Gastrocnemius medialis (tissue), 4 donors: ENCODE measurements at places on chromosomes 2 and 18. TPM values are rescaled to one million over a fixed set of nuclear protein-coding genes. Genes with fewer than 3 reads are reported as not detected.

TMEM182 gene
- 6.1 TPM for total RNA-seq

SLC30A3 gene
- not detected for total RNA-seq

DNA sequence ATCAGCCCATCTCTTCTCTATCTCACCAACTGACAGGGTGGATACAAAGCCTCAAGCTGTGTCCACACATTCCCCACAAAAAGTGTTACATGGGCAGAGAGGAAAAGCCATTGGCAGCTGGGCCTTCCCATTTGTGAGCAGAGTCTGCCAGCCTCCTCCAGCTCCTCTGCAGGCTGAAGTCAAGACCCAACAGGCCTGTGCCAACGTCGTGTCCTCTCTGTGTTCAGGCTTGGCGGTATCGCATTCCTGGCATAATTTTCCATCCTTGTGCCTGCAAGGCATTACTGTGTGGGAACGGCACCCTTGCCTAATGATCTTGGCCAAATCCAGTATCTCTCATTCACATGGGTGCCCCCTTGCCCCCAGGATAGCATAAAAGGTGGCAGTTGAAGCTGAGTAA is 41.5 kb upstream of the APCDD1 start:
- H3K4me1 ChIP-seq = no peaks in the 10 kb centered on the region
- H3K36me3 ChIP-seq = no peaks in the 10 kb centered on the region
- no peaks in the 10 kb centered on the region for H3K27me3 ChIP-seq
- no peak overlapping the region for H3K4me3 ChIP-seq

DNA sequence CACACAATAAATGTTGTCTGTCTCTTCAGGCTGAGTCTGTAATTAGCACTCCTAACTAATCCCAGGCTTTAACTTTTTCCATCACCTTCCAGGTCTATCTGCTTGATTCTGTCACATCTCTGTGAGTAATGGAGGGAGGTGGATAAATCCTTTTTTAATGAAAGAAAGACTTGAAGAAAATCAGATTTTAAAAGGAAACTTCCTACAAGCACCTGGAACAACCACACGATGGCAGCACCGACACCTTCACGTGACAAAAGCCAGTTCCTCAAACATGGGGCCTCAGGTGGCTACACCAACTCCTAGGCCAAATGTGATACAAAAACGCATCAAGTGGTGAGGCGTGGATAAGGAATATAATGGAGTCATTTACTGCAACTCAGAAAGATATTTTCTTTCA is 41.8 kb downstream of the TGFBRAP1 start:
- DNase-seq = no peak
- H3K36me3 ChIP-seq = peaks cover 45% of the 10 kb centered on the region
- H3K4me1 ChIP-seq = no peaks in the 10 kb centered on the region
- H3K27me3 ChIP-seq = no peaks in the 10 kb centered on the region
- H3K27ac ChIP-seq = no peak overlapping the region

DNA sequence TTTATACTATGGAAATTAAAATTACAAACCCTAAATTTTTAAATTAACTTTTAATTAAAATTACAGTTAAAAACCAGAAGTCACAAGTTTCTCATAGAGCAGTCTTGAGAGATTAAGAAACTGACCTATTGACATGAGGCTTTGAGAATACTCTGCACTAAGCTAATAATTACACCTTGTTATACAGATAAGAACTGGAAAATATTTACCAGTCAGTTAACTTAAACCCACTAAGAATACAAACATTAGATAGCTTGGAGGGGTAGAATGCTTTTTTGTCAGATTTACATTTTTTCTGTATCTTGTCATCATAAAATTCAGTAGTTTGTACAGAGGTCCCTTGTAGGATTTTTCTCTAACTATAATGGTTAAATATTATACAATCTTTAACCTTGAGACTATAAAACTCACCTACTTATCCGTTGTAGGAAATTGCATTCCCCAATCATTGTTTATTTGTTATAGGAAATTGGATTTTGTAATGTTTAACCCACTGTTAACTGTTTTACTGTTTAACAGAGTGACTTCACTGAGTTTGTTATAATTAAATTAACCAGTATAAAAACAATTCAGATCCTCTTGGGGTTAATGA is 219.7 kb upstream of the PKDCC start:
- H3K27ac ChIP-seq = no peak overlapping the region
- no peak overlapping the region for H3K4me3 ChIP-seq
- no peaks in the 10 kb centered on the region for H3K27me3 ChIP-seq
- no peak for DNase-seq
- no peaks in the 10 kb centered on the region for H3K36me3 ChIP-seq

DNA sequence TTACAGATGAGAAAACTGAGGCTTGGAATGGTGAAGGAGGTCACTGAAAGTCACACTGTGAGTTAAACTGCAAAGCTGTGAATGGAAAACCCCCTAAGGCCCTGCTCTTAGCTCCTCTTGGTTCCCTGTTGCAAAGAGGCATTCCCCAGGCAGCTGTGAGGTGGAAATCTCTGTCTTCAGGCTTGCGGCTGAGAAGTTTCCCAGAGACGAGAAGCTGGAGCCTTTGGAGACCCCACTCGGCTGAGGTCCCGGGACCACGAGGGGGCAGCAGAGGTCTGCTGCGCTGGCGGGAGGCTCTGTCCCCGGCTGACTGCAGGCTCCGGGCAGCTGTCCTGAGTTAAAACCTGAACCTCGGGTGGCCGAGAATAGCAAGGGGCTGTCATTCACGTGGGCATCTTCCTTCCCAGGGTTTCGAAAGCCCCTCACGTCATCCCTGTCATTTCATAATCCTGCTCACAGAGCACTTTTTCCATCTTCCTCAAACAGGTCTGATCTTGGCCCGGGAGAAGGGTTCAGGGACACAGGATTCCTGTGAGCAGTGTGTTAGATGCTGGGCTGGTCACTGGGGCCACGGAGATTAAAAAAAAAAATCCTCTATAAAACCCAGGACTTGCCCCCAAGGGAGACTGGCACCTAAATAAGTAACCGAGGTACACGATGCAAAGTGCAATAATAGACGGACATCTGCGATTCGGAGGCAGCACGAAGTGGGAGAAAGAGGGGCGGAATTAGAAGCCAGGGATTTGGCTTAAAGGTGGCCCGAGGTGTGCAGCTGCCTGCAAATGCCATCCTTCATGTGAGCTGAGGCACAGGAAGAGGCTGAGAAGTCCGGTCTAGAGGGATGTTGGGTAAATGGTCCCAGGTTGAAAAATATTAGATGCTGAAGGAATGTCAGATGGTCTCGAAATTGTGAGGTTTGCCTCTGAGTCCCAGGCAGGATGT is 24.6 kb upstream of the ATOH8 start:
- no peaks in the 10 kb centered on the region for H3K36me3 ChIP-seq
- peaks cover 54% of the 10 kb centered on the region for H3K4me1 ChIP-seq
- peak; percentile 98 for DNase-seq
- H3K27ac ChIP-seq = peak overlapping the region; percentile 82
- peak overlapping the region; percentile 10 for H3K4me3 ChIP-seq
- no peaks in the 10 kb centered on the region for H3K27me3 ChIP-seq

- no peaks in the 10 kb centered on the region for H3K4me1 ChIP-seq
- no peak for DNase-seq
- H3K4me3 ChIP-seq = no peak overlapping the region
- H3K27ac ChIP-seq = no peak overlapping the region
Observed at GRCh38 chr2:55871637-55872036, 51.9 kb downstream of the EFEMP1 start.

DNA sequence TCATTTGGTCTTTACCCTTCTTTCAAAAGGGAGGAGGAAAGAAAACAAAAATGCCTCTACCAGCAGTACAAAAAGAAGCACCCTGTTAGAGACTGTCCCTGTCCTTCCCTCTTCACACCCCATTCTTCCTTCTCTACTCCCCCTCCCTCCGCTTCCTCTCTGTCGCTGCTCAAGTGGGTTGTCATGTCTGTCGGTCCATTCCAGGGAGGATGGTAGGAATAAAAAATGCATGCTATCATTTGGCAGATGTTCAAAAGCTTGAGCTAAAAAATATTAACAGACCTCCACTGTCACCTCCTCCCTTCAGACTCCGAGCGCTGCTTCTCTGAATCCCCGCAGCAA is 482.0 kb downstream of the BCL11A start:
- no peaks in the 10 kb centered on the region for H3K27me3 ChIP-seq
- no peaks in the 10 kb centered on the region for H3K4me1 ChIP-seq
- no peaks in the 10 kb centered on the region for H3K36me3 ChIP-seq
- no peak for DNase-seq
- H3K4me3 ChIP-seq = no peak overlapping the region
